ENCODE measurements at places on chromosomes 16 and 17. TPM values are rescaled to one million over a fixed set of nuclear protein-coding genes. Genes with fewer than 3 reads are reported as not detected.

DNA sequence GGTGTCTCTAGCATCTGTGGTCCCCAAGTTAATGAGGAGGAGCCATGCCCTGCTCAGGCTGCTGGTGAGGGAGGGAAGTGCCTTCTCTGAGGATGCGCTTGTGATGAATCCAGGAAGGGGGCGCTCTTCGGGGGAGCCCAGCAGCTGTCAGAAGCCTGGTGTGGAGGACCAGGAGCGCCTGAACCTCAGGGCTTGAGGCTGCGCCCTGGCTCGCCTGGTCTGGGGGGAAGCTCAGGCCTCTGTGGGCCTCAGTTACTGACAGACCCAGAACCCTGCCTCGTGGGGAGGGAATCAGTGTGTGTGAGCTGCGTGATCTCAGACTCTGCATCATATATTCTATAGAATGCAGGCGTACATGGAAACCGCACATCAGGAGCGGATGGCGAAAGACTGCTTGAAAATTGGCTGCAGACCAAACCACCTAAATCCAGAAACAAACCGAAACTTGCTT is 126.1 kb downstream of the SEC14L1 start:
- DNase-seq, result no peak

Gene PLXDC1
- 9.1 TPM for total RNA-seq

Gene PRSS36
- total RNA-seq, result 1.3 TPM

Gene VMO1
- total RNA-seq, result 0.51 TPM

Gene KRT27
- not detected for total RNA-seq

DNA sequence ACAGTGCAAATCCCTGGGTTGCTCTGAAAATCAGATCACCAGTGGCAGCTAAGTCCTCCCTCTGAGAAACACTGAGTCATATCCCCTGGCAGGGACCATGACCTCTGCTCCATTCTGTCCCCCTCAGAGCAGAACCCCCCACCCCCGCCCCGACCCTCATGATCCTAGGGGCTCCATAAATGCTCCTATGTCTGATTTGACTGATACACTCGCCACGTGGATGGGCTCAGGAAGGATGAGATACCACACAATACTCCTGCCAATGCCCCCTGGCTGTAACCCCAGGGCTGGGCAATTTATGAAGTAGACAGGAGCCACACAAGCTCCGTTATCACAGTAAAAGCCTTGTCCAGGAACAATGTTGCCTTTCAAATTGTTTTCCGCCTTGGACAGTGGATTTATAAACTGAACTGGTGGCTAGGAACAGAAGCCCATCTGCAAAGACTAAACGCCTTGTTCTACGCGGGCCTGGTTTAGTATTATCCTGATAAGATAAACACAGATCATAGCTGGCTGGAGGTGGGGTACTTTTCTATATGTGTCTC is 394.8 kb downstream of the SLC39A11 start:
- no peak for DNase-seq

GRCh38 chr16:57091975-57092785 is at the start of gene CPNE2:
TSS of gene CPNE2 (plus strand) at chr16:57092583. CDS start at chr16:57110743, 18,160 bp downstream.
- DNase-seq, result peak; percentile 66

- peak; percentile 34 for DNase-seq
These were observed 29.8 kb upstream of the SPPL2C start for GRCh38 chr17:45814622-45815606.

GRCh38 chr17:82373731-82374625 is 2.4 kb downstream of the UTS2R start:
- DNase-seq, result no peak

DNA sequence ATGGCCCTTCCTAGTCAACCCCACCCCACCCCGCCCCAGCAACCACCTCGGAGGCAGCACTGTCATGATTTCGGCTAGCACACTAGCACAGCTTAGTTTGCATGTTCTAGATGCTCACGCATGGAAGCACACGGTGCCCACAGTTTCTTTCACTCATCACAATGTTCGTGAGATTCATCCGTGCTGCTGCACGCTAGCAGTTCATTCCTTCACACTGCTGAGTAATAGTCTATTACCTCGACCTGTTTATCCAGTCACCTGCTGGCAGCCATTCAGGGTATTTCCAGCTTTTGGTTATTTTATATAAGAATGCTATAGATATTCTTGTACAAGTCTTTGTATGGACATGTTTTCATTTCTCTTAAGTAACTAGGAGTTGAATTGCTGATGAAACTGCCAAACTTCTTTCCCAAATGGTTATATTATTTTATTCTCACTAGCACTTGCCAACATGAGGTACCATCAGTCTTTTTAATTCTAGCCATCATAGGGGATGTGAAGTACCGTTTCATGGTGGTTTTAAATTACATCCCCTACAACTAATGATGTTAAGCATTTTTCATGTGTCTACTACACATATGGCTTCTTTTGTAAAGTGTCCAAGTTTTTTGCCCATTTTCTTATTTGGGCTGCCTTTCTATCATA is 75.7 kb downstream of the CYTH1 start:
- DNase-seq, result no peak

Gene GPT2
- 18.1 TPM for total RNA-seq

DNA sequence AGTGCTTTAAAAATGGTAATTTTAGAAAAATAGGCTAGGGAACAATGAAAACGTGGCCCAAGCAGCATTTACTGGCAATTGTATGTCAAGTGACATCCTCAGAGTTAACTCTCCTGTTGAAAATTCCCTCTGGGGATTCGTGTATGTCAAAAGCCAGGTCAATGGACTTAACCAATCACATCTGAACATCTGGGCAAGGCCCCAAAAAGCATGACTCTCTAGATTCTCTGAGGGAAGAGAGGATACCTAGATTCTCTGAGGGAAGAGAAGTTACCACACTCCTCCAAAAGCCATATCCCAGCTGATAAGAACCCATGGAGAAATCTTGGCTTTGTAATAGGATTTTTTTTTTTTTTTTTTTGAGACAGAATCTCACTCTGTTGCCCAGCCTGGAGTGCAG is 23.5 kb downstream of the NFE2L1 start:
- DNase-seq, result no peak

- DNase-seq, result no peak
These were observed 221.1 kb upstream of the XYLT1 start for GRCh38 chr16:17691899-17692176.

DNA sequence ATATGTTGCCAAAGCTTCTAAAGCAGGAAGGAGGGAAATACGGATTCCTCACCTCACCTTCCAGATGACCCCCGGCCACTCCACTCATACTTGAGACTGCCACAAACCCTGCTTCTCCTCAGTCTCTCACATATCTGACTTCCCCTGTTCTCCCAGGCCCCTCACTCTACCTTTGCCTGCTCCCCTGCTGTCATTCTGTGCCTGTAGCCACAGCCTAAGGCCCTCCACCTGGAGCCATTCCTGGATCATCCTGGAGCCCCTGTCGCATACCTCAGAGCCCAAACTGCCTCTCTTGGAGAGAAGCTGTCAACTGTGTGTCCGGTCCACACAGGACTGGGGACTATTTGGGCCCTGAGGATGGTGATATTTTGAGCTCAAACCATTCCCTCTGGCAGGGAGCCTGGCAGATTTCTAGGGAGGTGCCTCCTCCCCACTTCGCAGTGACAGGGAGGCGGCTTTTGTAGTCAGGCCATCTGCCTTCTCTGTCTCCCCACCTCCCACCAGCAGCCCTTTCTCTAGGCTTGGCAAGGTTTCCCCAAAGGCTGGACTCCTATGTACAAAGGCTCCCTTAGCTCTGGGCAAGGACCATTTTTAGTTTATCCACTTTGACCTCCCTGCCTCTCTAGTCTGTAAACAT is 2.3 kb upstream of the MED24 start:
- no peak for DNase-seq
